Right kidney (tissue), 9 donors: ENCODE measurements at places on chromosomes 1 and 21.

- DNase-seq, result no peak
These were observed 7.8 kb downstream of the AJAP1 start for GRCh38 chr1:4662168-4662567.

DNA sequence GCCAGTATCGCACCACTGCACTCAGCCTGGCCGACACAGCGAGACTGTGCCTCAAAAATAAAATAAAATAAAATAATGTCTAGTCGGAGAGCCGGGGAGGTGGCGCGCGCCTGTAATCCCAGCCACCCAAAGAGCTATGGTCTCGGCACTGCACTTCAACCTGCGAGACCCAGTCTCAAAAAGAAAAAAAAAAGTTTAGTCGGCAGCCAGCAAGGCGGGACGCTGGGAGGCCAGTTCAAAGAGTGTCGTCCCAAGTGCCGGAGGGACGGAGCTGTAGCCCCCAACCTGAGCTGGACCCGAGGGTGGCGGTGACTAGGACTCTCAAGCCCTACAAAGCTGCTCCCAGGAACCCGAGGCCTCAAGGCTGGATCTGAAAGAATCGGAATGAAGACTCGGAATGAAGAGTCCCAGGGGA lies 632 bp upstream of the FALEC start:
- no peak for DNase-seq

- no peak for DNase-seq
These were observed 236.9 kb upstream of the DPYD start for GRCh38 chr1:98157524-98158313.

DNA sequence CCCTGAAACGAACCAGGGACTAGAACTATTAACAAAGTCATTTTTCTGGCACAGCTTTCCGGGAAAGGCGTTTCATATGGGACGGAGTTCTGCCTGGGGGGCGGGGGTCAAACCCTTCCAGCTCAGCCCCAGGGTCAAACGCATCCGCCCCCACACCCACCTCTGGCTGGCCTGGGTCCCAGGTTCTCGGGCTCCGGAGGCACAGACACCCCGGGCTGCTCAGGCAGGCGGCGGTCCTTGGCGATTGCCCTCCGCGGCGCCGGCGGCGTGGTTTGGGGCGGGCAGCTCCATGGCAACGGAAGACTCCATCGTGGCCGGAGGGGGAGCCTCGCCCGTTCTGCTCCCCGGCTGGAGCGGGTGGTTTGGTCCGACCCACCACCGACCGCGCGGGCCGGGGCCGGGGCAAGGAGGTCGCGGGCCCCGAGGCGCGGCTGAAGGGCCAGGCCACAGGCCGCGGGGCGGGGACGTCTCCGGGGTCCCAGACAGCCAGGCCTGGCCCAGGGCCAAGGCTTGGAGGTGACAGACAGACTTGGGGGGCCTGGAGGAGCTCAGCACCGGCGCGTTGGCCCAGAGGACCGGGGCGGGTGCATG lies at the start of gene CFAP74:
Gene CFAP74 (minus strand): TSS at position 246 of the 591 bp plus-strand sequence. CDS start 12,830 bp downstream, outside the sequence.
- peak; percentile 68 for DNase-seq

GRCh38 chr1:107286125-107286524 lies 145.3 kb downstream of the NTNG1 start:
- no peak for DNase-seq

DNA sequence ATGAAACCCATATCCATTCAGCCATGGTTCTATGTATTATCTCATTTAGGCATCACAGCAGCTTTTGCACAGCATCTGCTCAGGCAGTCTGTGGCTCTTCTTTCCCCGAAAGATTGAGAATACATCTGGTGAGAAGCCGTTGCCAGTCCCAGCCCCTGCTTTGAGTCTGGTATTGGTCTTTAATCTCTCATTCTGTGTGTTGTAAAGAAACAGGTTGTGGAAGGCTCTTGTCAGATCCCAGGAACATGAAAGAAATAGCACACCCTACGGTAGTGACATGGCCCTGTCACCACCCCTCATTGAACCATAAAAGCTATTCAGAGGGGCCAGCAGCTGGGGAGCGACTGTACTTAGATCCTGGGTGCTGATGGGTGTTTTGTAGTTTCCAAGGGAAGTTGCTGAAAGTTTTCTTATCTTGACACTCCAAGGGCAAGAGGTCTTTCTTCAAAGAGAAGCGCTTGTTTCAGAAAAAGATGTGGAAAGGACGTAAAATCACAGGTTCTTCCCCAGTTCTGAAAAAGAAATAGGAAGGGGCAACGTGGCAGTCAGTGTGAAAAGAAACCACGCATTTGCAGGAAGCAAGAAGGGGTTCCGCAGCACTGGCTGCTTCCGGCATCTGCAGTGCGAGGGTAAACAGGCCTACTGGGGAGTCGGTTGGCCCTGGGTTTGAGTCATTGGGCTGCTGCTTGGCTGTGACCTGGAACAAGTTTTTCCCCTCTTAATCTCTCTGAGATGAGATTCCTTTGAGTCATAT lies 145.0 kb downstream of the DHRS3 start:
- peak; percentile 31 for DNase-seq

- DNase-seq, result no peak
These were observed 36.7 kb downstream of the MEF2D start for GRCh38 chr1:156463874-156464273.

GRCh38 chr1:70429219-70429618 lies 18.2 kb downstream of the CTH start:
- DNase-seq, result no peak

- DNase-seq, result no peak
These were observed 53.5 kb downstream of the FAAP20 start for GRCh38 chr1:2141025-2141424.

DNA sequence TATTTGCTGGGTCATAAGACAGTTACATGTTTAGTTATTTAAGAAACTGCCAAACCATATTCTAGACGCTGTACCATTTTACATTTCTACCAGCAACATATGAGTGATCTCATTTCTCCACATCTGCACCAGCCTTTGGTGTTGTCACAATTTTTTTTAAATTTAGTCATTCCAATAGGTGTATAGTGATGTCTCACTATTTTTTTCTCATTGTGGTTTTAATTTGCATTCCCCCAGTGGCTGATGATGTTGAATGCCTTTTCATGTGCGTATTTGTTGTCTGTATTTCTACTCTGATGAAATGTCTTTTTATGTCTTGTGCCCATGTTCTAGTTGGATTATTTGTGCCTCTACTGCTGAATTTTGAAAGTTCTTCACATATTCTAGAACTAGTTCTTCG lies 38.4 kb downstream of the NFASC start:
- no peak for DNase-seq

DNA sequence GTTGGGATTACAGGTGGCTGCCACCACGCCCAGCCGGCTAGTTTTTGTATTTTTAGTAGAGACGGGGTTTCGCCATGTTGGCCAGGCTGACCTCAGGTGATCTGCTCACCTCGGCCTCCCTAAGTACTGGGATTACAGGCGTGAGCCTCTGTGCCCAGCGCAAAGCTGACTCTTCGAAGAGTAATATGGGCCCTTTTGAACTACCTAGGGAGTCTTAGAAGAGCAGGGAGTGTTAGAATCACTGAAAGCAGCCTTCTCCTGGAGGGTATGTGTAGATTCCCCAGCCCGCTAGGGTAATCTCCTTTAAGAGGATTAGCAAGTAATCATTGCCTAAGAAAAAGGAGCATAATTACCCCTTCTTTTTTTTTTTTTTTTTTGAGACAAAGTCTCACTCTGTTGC lies 6.5 kb upstream of the MAST2 start:
- no peak for DNase-seq

DNA sequence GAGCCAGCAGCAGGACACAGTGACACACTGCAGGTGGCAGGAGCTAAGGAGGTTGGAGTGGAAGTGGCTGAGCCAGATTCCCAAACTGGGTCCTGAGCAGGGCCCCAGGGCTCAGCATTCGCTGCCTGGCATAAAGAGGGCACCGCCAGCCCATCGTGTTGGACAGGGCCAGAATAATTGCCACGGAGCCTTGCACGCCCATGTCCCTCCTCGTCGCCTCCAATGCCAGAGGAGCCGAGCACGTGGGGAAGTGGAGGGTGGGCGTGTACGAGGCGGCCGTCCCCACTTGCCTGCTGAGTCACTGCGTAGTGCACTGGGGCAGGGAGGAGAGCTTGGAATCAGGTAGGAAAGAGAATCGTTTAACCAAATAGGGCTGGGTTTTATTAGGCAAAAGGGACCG lies 26.1 kb upstream of the LRRC47 start:
- DNase-seq, result no peak

DNA sequence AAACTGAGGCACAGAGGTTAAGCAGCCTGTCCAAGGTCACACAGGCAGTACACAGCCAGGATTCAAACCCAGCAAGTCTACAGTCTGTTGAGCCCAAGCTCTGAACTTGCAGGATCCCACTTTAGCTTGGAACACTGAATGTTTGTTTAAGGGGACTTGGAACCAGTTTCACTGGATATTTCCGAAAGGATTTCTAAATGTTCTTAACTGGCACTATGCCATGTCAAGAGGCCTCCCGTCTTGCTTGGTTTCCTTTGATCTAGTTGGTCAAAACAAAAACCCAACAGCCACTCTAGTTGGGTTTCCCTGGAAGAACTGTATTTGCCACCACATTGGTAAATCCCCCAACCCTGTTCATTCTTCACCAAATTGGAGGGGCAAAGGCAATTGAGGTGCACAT lies 317.6 kb upstream of the KAZN start:
- no peak for DNase-seq

DNA sequence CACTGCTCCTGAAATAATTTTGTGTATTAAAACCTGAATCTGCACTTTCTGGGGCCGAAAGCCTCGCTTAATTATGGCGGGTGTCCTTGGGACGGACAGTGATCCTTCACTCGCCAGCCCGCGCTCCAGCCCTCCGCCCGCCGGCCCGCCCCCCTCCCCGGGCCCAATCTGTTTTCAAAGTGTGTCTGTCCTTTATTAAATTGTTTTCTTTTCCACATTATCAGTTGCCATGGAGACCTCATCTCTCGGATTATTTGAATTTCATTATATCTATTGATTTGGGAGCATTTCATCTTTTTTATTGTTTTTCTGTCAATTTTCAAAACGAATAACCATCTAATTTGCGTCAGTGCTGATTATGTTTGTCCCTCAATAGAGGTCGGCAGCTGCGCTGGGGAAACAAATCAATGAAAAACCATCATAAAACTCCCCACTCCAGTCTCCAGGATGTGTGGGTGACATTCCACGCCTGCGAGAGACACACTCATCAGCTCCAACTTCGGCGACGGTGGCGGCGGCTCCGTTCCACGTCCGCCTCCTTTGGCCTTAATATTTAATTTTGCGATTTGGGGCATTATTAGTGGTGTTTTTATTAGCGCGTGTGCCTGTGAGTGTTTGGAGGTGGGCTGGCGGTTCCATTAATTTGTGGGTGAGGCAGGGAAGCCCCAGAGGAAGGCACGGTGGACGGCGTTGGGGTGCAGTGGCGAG lies 123.9 kb downstream of the CASZ1 start:
- peak; percentile 59 for DNase-seq

GRCh38 chr1:197394831-197395608 lies 127.0 kb downstream of the CRB1 start:
- no peak for DNase-seq

GRCh38 chr1:198544265-198544664 lies 3.8 kb upstream of the ATP6V1G3 start:
- no peak for DNase-seq

DNA sequence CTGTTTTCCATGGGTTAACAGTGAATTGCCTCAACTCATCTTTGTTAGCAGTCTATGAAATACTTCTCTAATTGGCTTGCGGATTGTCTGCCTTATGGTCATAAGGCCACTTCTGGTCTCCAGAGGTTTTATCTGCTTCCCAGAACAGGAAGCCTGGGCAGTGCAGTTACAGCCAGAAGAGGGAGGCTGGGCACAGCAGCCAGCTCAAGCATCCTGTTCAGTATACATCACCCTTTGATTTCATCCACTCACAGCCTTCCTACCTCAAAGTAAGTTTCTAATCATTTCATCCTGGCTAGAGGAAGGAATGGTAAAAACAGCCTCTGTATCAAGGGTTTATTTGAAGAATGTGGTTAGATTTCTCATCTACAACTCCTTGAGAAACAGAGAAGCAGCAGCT lies 311.5 kb upstream of the DEPDC1 start:
- no peak for DNase-seq

DNA sequence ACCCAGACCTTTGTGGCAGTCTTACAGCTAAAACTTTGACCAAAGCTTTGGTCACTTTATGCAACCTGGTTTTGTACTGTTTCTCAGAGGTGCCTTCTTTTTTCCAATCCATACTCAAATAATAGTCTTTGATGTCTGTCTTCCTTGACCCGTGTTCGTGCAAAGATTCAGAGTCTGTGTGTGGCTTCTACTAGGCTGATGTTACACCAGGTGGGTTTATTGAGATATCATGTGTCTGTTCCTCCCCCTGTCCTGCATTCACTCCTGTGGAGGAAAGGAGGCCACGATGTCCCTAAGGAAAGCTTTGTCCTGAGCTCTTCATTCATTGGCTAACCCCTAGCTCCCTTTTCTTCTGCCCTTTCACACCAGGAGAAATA lies 15.0 kb upstream of the IKBKE start:
- no peak for DNase-seq

- no peak for DNase-seq
These were observed 41.2 kb downstream of the ABCG1 start for GRCh38 chr21:42260121-42260520.

GRCh38 chr1:57711326-57711725 lies 287.5 kb upstream of the DAB1 start:
- no peak for DNase-seq

GRCh38 chr1:162740755-162741154 lies 49.7 kb upstream of the HSD17B7 start:
- DNase-seq, result no peak

GRCh38 chr1:25743164-25744139 lies 56.5 kb upstream of the SELENON start:
- peak; percentile 34 for DNase-seq

DNA sequence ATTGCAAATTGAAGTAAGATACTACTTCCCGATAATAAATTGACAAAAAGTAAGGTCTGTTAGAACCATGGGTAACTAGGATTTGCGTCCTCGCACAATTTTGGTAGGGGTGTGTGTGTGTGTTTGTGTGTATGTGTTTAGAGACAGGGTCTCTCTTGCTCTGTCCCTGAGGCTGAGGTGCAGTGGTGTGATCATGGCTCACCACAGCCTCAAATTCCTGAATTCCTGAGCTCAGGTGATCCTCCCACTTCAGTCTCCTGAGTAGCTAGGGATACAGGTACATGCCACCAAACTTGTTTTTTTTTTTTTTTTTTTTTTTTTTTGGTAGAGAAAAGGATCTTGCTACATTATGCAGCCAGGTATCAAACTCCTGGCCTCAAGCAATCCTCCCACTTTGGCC lies 209.2 kb upstream of the ESRRG start:
- no peak for DNase-seq

DNA sequence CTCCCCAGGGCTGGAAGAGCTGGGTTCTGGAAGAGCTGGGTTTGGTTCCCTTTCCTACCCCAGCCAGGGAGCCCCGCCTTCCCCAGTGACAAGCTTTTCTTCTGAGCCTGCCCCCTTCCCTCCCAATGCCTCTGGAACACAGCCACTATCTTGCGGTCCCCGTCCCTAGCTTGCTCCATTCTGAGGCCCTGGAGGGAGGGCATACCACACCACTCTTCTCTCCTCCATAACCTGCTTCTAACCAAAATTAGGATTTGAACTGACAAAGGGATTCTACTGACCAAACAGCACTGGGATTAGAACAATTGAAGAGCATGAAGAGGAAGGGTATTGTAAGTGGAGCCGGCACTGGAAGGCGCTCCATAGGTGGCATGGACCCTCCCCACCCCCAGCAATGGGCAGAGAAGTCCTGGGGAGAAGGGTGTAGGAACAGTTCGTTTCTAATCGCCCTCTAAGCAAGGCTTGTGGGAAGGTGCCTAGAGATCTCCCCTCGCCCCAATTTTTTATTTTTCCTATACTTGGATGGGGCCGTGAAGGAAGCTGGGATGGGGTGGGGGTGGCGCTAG lies 690 bp downstream of the C1orf216 start:
- DNase-seq, result peak; percentile 27

GRCh38 chr21:45818904-45819285 lies 162.7 kb upstream of the COL6A1 start:
- no peak for DNase-seq

GRCh38 chr1:44021581-44022321 lies 9.5 kb downstream of the SLC6A9 start:
- no peak for DNase-seq
